ENCODE measurements at places on chromosomes 16 and 17.

DNA sequence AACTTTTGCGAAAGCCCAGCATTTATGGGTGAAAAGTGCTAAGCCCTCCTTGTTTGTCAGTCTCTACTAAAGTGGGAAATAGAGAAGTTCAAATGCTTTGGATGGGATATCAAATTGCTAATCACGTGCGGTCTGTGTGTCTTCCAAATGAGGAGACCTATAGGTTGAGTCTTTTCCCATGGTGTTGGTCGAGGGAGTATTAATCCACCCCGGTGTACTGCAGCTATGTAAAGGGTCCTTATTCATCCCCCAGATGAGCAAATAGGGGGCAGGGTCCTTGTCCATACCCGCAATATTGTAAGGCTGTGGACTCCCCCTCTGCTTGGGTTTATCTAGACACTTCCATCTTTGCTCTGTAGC, 14.6 kb downstream of the KIAA0513 start:
- no peak for DNase-seq

DNA sequence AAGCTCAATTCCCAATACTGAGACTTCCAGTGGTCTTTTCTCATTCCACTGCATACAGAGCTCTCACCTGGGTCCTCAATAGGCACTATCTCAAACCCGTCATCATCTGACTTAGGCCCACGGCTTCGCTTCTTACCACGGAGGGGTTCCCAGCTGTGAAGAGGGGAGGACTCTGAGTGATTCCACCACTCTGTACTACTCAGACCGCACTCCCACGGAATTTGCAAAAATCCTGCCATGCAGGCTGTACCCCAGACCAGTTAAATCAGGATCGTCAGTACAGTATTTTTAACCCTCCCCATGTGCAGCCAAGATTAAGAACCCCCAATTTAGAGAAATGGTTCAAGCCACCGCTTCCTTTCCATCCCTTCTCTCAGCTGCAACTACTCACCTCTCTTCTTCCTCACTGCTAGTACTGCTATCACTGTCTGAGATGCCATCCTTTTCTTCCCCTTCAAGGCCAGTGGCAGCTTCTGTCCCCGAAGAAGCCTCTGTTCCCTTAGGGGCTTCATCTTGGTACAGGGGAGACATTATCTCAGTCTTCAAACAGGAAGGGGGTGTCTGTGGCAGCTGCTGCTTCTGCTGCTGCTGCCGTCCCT, 6.2 kb upstream of the PSMC5 start:
- DNase-seq = no peak

- no peak for DNase-seq
Measured at GRCh38 chr17:31544186-31544585, 152.7 kb downstream of the RAB11FIP4 start.

- peak; percentile 46 for DNase-seq
Measured at GRCh38 chr16:2473999-2474876, 689 bp upstream of the TBC1D24 start.

DNA sequence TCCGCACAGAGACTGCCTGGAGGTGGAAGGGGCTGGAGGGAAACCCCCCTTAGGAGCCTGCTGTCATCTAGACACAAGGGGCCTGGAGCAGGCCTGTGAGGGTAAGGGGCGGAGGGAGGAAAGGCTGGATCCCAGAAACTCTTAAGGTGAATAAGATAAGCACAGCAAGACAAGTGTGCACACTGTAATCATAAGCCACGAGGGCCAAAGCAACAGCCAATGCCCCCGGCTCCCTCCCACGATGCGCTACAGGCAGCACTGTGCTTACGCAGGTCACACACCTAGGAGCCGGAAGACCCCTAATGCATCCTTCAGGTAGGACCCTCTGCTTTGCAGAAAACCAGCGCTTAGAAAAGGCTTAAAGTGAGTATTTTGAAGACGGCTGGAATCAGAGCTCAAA, 24.6 kb downstream of the ZFHX3 start:
- DNase-seq = no peak

DNA sequence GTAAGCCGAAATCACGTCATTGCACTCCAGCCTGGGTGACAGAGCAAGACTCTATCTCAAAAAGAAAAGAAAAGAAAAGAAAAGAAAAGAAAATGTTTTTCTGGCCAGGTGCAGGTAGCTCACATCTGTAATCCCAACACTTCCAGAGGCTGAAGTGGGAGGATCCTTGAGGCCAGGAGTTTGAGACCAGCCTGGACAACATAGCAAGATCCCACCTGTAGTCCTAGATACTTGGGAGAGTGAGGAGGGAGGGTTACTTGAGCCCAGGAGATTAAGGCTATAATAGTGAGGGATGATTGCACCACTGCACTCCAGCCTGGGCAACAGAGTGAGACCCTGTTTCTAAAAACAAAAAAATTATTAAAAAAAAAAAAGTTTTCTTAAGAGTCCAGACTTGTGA, 2.5 kb upstream of the ATP5MC1 start:
- no peak for DNase-seq

DNA sequence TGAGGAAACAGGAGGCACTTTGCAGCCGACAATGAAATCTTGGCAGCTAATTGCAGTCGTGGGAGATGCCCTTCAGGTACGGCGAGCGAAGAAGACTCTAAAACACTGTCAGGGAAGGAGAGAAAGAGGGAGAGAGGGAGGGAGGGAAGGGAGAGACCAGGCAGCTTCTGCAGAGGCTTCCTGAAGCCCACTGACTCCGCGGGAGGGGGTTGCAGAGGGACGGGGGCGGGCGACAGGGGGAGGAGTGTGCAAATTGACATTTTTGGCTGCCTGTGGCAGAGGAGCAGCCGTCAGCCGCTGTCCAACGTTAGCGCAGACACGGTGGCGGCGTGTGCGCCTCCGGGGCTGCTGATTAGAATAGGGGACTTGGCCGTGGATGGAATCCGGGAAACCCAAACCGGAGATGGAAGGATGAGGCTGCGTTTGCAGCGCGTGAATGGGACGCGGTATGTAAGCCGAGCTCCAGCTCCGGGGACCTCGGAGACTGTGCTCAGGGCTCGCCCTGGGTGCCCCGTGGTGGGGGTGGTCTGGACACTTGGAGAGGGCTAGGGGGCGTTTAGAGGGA, 849.1 kb upstream of the RBFOX1 start:
- DNase-seq = no peak

- no peak for DNase-seq
Measured at GRCh38 chr17:5431949-5432556, 6.9 kb downstream of the C1QBP start.

DNA sequence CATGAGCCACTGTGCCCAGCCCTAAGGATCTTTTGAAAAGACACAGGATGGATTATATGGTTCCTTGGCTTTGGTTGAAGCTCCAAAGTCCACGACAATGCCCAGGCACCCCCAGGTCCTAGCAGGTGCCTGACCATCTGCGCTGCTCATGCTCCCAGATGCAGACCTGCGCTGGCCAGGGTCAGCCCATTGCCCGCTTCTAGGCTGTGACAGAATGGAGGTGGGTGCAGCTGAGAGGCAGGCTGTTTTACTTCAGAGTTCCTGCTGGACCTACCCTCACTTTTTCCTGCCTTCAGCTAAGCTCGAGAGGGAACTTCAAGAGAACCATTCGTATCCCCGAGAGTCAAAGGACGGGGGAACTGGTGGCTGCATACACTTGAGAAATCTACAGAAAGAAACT, 60.5 kb downstream of the AMFR start:
- DNase-seq = no peak

- peak; percentile 98 for DNase-seq
Measured at GRCh38 chr17:81328978-81329926, 34.1 kb upstream of the SLC38A10 start.
